Urinary bladder (tissue), 4 donors: ENCODE measurements at places on chromosomes 11 and 22. TPM values are rescaled to one million over a fixed set of nuclear protein-coding genes. Genes with fewer than 3 reads are reported as not detected.
A peak's percentile ranks its signal among the peaks of the same experiment; 100 is the strongest.

The GGT5 gene
- 3.4 TPM for total RNA-seq

The MPPED2 gene
- total RNA-seq = 25.7 TPM

DNA sequence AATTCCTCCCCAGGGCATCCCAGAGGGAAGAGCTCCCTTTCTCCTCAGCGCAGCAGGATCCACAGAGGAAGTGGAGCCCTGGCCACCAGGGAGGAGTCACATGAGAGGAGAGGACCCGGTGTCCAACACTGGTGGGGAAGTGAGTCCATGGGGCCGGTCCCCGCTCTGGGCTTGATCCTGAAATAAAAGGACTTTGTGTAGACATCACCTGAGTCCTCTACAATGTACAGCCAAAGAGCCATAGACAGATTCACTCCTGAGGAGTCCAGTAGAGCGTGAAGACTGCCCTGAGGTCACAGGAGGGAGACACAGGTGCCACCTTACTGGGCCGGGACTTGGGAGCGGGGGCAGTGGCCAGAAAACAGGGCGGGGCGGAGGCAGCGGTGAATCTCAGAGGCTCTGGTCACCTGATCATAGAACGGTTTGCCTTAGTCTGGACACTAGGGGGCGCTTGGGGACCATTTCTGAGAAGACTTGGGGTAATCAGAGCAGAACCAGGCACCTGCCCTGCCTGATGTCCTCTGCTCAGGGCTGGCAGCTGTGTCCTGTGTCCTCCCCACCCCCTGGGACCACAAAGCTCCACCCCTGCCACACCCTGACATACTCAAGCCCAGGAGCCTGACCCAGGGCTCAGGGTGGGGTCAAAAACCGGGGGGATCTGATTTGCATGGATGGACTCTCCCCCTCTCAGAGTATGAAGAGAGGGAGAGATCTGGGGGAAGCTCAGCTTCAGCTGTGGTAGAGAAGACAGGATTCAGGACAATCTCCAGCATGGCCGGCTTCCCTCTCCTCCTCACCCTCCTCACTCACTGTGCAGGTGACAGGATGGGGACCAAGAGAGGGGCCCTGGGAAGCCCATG lies 112.7 kb downstream of the VPREB1 start:
- DNase-seq = no peak

The GUCY1A2 gene
- total RNA-seq = 58.5 TPM

The OR6T1 gene
- total RNA-seq = not detected

DNA sequence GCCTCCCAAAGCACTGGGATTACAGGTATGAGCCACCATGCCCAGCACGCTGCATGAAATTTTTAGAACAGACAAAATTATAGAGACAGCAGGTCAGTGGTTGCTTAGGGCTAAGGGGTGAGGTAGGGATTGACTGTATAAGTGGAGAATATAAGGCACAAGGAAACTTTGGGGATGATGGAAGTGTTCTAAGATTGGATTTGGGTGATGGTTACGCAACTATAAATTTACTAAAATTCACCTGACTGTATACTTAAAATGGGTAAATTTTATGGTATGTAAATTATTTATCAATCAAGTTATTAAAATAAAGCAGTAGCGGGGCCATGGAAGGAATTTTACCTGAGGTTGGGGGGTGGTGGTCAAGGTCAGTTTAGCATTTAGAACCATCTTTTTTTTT lies 16.4 kb upstream of the POLD3 start:
- DNase-seq = no peak

DNA sequence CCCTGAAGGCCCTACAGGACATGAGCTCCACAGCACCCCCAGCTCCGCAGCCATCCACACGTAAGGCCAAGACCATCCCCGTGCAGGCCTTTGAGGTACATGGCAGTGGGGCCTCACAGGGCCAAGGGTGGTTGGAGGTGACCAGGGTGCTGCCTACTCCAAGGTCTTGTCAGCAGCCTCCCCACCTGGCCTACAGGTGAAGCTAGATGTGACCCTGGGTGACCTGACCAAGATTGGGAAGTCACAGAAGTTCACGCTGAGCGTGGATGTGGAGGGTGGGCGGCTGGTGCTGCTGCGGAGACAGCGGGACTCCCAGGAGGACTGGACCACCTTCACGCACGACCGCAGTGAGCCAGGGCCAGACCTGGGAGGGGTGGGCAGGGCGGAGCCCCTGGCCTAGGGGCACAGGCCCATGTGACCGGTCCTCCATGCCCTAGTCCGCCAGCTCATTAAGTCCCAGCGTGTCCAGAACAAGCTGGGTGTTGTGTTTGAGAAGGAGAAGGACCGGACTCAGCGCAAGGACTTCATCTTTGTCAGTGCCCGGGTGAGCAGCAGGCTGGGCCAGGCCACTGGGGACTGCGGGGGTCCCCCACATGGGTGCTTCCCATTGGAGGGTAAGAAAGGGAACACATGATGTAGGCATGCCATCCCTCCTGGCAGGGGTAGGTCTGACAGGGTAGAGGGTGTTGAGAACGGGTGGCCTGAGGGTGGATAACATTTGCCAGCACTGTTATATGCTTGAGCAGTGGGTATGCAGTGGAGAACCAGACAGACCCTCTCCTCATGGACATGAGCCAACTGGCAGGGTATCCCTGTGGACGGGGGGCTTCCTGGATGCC lies 5.6 kb downstream of the INPPL1 start:
- DNase-seq = no peak

GRCh38 chr11:34243600-34244464 lies 114.0 kb downstream of the ABTB2 start:
- no peak for DNase-seq

GRCh38 chr11:60867871-60868681 lies 734 bp downstream of the ZP1 start:
- no peak for DNase-seq

DNA sequence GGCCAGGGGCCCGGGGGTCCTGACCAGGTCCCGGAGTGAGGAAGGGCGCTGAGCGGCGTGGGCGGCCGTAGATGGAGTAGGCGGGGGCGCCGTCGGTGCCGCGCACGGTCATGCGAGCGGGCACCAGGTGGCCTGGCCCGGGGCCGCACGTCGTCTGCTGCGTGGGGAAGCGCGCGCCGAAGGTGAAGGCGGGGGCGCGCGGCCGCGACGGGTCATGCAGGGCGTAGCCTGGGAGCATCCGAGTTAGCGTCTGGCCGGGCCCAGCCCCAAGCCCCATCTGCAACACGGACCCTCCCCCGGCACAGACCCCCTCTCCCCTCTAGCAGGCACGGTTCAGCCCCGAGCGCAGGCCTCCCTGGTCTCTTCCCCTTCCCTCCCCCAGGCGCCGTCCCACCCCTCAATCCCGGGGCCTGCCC lies 1.7 kb upstream of the TYMP start:
- no peak for DNase-seq

GRCh38 chr22:29799217-29799680 lies 32.1 kb downstream of the UQCR10 start:
- peak; percentile 68 for DNase-seq

GRCh38 chr11:22115470-22116029 lies 77.3 kb upstream of the ANO5 start:
- no peak for DNase-seq

The CAPN5 gene
- total RNA-seq = 17.8 TPM

The SCO2 gene
- 0.79 TPM for total RNA-seq

The CRYAB gene
- total RNA-seq = 21.3 TPM

The TPH1 gene
- 2.5 TPM for total RNA-seq

DNA sequence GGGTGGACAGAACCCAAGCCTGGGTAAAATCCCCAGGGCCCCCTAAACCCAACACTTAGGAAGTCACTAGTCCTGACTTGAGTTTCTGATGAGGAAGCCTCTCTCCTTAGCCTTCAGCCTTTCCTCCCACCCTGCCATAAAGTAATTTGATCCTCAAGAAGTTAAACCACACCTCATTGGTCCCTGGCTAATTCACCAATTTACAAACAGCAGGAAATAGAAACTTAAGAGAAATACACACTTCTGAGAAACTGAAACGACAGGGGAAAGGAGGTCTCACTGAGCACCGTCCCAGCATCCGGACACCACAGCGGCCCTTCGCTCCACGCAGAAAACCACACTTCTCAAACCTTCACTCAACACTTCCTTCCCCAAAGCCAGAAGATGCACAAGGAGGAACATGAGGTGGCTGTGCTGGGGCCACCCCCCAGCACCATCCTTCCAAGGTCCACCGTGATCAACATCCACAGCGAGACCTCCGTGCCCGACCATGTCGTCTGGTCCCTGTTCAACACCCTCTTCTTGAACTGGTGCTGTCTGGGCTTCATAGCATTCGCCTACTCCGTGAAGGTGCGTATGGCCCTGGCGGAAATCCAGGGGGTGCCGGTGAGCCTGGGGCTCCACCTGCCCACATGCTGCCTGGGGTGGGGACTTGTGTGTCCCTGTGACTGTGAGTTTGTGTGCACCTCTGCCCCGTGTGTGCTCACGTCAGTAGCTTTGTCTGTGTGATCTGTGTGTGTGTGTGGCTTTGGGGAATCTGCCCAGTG lies at the start of gene IFITM1:
TSS of gene IFITM1 (plus strand) at position 254 of the 767 bp plus-strand sequence. CDS start at position 385, 131 bp downstream.
- no peak for DNase-seq

The TTC17 gene
- 222 TPM for total RNA-seq
